ENCODE measurements at places on chromosomes 16 and 17.

DNA sequence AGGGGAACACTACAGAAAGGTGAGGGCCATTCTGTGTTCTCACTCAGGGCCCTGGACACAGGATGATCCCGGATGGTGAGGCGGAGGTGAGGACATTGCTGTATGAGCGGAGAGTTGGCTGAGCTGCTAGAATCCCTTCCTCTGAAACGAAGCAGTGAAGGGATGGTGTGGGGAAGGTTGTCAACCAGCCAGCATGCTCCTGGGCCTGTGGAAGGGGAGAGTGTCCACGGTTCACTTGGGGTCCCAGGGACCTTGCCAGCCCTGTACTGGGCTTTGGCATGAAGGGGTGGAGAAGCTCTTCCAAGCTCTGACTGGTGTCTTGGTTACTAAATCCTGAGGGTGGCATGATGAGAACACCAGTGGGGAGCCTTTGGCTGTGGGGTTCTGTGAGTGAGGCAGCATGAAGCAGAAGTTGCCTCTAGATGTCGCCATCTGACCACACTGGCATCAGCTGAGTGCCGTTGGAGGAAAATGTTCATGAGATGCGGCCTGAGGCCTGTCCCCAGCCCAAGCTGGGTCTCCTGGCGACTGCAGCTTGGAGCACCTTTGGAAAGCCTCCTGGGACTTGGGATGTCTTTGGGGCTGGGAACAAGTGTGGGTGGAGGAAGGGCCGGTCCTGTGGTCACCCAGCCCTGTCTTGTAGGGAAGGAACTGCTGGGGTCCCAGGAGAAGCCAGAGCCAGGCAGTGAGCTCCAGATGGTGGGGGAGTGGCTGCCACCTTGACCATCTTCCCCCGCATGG lies 14.8 kb downstream of the PDP2 start:
- DNase-seq = no peak

GRCh38 chr16:14125000-14125681 lies 54.0 kb downstream of the MRTFB start:
- DNase-seq = no peak

GRCh38 chr16:16938009-16938408 lies 532.8 kb downstream of the XYLT1 start:
- DNase-seq = no peak

- DNase-seq = no peak
Measured at GRCh38 chr17:41439375-41439774, 1.4 kb downstream of the KRT38 start.

DNA sequence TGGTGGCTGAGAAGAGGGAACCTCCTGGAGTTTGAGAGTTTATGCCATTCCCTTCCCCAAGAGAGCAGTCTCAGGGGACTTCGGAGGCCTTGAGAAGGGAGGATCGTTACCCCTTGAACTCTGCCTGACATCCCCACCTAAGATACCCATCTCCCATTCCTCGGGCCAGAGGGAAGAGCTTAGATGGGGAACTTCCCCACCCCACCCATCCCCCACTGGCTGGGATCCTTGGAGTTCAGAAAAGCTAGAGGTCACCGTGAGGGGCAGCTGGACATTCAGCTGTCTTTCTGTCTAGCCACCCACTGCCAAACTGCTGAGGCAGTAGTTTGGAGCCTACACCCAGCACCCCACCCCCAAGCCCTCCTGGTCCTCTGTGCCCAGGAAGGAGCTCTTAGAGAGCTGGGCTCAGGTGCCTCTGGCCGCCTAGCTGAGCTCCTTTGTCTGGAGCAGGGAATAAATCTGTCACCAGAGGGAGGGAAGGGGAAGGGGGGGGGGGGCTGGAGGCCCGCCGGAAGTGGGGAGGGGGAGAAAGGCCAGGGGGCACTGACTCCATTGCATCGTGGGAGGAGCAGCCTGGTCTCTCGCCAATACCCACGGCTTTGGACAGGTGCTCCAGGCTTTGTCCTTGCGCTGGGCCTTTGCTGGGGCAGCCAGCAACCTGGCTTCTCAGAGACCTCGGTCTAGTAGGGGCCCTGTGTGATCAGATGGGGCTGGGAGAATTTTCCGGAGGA lies 1.0 kb downstream of the HSD11B2 start:
- no peak for DNase-seq

DNA sequence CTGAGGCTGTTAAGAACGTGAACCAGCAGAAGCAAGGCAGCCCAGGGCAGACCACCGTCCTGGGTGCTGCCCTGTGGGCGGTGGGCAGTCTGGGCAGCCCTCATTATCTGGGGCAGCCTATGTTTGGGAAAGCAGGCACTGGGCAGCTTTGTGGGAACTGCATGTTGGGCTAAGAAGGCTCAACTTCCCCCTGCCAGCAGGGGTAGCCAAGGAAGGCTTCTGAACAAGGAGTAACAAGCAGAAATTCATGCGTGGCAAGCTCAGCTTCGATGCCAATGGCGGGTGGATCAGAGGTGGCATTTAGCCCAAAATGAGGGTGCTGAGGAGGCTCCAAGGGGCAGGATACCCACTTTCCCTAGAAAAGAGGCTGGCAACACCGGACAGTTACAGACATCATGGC lies 42.7 kb upstream of the METRNL start:
- no peak for DNase-seq

GRCh38 chr17:8185582-8186445 lies 4.2 kb downstream of the BORCS6 start:
- DNase-seq = no peak

- no peak for DNase-seq
Measured at GRCh38 chr16:81517629-81518438, 73.2 kb downstream of the CMIP start.

DNA sequence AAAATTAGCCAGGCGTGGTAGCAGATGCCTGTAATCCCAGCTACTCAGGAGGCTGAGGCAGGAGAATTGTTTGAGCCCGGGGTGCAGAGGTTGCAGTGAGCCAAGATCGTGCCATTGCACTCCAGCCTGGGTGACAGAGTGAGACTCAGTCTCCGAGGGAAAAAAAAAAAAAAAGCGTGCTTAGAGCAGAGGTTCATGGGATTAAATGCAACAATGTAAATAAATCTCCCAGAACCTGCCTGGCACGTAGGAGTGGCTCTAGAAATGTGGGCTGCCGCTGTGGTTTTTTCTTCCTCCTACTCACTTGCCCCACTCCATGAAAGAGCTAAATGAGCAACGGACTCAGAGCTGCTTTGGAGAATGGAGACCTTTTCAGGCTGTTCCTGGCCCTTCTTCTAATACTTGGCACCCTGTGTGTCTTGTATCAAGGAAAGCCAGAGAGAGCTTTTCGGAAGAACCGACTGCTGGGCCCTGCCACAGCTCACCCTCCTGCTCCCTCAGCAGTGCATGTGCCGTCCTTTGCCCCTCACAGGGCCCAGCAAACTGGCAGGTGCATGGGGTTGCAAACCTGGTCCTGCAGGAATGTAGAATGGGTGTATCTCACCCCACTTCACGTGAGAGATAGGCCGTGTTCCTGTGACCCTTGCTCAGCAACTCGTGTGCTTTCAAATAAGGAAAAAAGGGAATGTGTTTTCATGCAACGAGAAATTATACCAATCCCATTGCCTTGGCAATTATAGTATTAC lies 52.0 kb downstream of the LDHD start:
- no peak for DNase-seq

- DNase-seq = no peak
Measured at GRCh38 chr16:58515871-58516767, 802 bp downstream of the SETD6 start.

All from NCI-H2081 treated with DMSO at 0.1 percent for 48 hours (cell line).